ENCODE measurements at places on chromosomes 7 and 10.

- no peak for DNase-seq
These were observed 91.2 kb upstream of the FRMD4A start for GRCh38 chr10:14421941-14422340.

DNA sequence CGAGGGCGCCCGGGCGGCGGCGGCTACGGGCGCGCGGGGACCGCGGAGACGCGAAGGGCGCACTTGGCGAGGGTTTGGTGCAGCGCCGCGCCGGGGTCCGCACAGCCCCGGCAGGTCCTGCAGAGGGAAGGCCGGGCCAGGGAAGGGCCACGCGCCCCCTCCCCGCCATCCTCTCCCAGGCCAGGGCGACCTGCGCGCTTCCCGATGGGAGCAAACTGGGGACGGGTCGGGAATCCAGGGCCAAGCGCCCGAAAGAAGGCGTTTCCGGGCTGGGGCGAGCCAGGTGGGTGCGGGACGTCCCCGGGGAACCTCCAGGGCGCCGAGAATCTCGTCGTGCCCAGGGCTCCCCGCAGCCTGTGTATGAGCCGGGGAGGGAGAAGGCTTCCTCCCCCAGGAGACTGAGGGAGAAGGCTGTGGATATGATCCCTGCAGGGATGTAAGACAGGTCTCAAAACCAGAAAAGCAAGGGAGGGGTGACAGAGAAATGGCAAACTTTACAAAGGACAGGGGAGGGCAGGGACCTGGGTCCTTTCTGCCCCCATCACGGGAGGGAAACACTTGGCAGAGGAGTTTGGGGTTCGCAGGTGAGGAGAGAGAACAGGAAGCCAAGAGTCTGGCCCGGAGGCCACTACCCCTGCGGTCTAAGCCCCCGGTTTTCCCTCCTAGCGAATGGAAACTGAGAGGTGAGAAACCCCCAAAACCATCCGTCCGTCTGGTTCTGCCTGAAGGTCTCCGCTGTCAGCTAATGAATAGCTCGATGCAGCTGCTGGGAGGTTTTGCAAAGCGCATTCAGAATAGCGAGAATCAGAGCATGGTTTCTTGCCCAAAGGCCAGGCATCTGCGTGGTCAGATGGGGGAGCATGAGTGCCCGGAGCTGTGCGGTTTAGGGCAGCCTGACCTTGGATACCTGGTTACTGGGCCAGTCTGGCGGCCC, 674 bp downstream of the AMZ1 start:
- no peak for DNase-seq

- no peak for DNase-seq
These were observed 36.2 kb downstream of the VIPR2 start for GRCh38 chr7:159108491-159108890.

DNA sequence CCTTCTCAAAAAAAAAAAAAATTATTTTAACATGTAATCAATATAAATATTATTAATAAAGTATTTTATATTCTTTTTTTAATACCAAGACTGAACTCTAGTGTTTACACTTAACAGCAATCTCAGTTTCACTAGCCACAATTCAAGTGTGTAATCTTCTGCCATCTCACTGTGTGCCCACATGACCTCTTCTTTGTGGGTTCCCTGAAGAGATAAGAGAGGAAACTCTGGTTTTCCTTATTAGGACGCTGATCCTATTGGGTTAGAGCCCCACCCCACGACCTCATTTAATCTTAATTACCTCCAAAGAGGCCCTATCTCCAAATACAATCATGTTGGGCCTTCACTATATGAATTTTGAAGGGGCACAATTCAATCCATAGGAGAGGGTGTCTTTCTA, 177.6 kb downstream of the STK31 start:
- DNase-seq: no peak

DNA sequence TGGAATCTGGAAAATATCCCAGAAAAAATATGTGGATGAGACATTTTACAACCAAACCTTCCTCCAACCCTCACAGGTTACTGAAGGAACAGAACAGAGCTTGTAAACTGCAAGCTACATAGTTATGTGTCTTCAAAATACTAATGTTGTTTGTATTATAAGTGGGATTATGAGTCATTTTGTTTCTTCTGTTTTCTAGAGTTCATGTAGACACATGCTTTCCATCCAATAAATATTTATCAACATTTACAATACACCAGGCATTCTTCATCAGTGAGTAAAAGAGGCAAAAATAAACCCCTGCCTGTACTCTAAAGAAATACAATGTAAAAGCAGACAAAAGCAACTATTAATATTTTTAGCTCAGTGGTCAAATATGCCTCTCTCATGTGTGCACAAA, 38.0 kb upstream of the TES start:
- DNase-seq: no peak

GRCh38 chr7:80087051-80087770, 47.4 kb upstream of the GNAI1 start:
- no peak for DNase-seq

DNA sequence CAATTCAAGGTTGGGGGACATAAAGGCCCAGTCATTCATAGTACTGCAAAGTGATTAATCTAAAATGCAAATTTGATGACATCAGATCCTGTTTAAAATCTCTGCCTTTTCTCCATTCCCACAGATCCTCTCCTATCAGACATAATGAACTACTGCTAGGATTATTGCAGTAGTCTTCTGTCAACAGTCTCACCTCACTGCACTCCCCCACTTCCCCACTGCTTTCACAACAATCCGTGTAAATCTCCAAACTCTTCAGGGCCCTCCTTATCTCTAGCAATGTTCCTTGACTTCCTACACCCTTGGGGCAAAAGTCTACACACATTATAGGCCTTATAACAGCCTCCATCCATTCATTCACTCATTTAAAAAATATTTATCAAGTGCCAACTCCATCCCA, 112.4 kb downstream of the KBTBD2 start:
- no peak for DNase-seq

- no peak for DNase-seq
These were observed 1059.4 kb downstream of the NRG3 start for GRCh38 chr10:82934429-82934828.

GRCh38 chr7:25261545-25262140, 33.4 kb upstream of the NPVF start:
- no peak for DNase-seq

DNA sequence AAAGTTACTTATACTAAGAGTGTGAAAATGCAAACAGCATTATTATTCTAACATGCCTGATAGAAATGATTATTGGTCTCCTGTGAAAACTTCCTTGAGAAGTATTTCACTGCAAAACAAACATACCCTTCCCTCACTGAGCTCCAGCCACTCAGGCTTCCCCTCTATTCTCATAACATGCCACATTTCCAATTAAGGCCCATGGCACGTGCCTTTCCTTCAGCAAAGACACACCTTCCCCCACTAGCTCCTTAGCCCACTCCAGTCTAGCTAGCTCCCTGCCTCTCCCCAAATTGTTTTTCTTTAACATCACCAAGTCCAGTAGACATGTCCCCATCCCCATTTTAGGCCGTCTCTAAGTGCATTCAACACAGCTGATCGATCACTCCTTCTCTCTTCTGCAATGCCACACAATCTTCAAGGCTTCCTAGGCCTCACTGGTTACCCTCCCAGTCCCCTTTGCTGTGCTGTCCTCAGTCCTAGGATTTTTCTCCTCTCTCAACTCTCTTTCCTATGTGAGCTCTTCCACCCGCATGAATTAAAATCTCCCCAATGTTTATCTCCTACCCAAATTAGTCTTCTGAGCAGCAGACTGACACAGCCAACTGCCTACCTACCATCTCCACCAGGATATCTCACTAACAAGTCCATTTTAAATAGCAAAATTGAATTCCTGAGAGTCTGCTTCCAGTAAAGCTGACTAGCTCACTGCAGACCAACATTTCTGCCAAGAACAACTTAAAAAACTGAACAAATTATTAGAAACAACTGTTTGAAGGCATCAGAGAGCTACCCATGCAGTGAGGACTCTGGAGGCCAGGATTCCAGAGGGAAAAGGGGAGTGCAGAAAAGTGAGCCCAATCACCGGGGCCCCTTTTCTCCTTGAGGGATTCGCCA, 11.9 kb downstream of the CYTH3 start:
- DNase-seq: no peak

GRCh38 chr7:134630893-134631292, 15.8 kb upstream of the BPGM start:
- no peak for DNase-seq

DNA sequence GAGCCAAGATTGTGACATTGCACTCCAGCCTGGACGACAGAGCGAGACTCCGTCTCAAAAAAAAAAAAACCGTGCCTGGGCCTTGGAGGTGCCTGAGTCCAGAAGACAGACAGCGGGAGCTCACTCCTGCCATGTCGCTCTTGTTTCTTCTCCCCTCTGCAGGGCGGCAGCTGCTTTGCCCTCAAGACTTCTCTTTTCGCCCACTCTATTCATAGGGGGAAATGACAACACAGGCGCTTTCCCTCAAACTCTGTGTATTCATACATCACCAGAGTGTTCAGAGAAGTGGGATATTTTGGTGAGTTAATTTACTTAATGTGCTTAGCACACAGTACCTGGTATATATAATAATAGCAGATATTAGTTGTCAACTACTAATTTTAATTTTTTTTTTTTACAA, 44.5 kb downstream of the FOXK1 start:
- DNase-seq: peak; percentile 65

GRCh38 chr7:47367369-47367768, 214.5 kb downstream of the TNS3 start:
- DNase-seq: no peak

DNA sequence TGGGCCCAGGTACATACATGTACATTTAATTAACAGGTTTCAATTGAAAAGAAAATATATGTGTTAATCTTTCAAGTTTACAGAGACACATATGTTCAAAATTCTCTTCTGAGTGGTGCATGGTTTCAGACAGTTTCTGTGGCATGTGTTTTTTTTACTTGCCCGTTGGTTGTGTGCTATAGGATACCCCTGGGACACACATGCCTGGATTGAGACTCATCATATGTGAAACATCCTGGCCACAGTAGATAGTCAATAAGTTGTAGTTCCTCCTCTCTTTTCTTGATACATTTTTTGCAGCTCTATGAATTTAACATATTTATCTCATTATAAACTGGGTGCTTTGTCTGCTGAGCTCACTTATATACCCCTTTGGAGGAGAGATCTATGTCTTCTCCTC, 207.8 kb upstream of the CTBP2 start:
- DNase-seq: no peak

- no peak for DNase-seq
These were observed 5.5 kb downstream of the CPA5 start for GRCh38 chr7:130349911-130350782.
